ENCODE measurements at places on chromosomes 4 and X.
A peak's percentile ranks its signal among the peaks of the same experiment; 100 is the strongest.

GRCh38 chr4:10898072-10898471 is 213.5 kb upstream of the CLNK start:
- DNase-seq = no peak

DNA sequence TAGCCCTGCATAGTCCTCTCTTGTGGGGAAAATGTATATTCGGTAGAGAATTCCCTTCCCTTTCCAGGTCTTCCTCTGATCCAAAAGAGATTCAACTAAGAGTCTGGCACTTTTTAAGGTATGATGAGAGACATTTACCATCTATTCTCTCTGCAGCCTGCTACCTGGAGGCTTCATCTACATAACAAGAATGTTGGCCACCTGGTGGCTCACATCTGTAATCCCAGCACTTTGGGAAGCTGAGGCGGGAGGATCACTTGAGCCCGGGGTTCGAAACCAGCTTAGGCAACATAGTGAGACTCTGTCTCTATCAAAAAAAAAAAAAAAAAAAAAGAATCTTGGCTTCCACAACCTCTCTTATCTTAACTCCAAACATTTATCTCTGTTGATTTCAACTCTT is 40.4 kb upstream of the NOCT start:
- DNase-seq = no peak

DNA sequence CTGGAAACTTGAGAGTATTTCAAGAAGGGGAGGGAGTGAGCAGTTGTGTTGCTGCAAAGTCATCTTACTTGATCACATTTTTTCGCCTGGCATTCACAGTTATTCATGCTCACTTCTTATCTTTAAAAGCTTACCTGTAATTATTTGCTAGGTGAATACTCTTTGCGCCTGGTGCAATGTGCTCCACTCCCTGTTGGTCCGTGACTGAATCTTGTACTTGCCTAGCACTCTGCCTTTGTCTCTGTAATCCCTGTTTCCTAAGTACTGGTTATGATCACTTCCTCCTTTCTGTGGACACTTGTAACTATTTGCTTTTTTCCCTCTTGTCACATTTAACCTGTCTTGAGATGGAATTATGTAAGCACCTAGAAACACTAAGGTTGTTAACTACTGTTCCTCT is 5.8 kb downstream of the BMP2K start:
- DNase-seq = no peak

DNA sequence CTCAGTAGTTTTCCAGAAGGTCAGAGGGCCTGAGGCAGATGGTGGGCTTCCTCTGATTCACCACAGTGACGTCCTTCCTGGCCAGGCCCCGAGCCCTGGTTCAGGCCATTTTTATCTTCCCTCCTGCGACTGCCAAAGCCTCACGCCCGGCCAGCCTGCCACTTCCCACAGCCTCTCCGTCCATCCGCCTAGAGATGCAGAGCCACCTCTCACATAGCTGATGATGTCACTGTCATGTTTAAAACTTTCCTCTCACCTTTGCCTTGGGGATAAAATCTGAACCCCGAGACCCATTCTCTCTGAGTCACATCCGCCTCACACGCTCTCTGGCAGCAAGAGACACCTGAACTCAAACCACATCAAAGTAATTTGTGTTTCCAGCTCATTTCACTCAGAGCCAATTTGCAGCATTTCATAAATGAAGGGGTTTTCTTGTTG is 175.3 kb downstream of the QDPR start:
- DNase-seq = peak; percentile 70

GRCh38 chrX:11462648-11463047 is 169.4 kb downstream of the AMELX start:
- no peak for DNase-seq

GRCh38 chrX:2192584-2193272 is 308.0 kb downstream of the DHRSX start:
- no peak for DNase-seq

DNA sequence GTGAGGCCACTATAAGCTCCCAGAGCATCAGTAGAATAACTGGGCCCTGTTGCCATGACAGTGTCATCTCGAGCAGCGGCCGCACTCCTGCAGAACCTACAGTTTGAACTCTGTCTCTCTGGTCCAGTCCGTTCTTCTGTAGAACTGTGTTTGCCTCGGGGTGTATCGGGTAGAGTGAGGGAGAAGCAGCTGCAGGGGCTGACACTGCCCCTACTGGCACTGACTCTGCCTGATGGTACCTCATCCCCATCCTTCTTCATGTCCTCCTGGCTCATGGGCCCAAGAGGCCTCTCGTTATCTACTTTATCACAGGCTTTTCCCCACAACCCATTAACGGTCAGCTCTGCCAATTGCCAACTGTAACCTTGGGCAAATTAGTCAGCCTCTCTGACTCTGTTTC is 96.5 kb downstream of the NPNT start:
- DNase-seq = no peak

GRCh38 chr4:20464381-20464780 is 212.7 kb downstream of the SLIT2 start:
- no peak for DNase-seq

GRCh38 chrX:102129473-102129872 is 4.0 kb downstream of the TCEAL2 start:
- no peak for DNase-seq

DNA sequence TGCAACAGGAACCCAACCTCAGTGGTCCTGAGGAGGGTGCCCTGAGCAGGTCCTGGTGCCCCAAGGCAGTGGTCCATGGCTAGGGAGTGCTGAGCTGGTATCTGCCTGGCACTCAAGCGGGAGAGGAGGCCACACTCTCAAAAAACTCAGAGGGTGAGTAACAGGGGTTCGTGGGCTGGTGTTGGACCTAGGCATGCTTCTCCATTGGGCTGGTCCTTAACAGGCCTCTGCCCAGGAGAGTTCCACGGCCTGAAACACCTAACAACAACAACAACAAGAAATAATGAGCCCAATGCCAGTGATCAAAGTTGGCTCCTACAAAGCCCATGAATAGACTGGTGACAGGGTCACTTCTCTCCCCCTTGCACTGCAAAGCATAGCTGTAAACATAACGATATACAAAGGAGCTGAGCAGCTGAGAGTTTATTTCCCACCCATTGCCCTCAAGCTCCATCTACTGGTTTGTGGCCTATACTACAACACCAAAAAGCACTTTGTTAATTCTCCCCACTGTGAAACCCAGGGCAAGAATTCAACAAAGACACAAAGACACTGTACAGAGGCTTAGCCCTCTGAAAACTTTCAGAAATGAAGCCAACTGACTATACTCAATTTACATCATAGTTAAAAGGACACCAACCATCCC is 736.1 kb upstream of the ADGRL3 start:
- DNase-seq = no peak

- DNase-seq = no peak
Measured at GRCh38 chrX:48278958-48279357, 23.8 kb downstream of the SSX1 start.

- DNase-seq = no peak
Measured at GRCh38 chr4:113699772-113700171, 61.8 kb downstream of the CAMK2D start.

- no peak for DNase-seq
Measured at GRCh38 chrX:41045960-41046567, 39.2 kb upstream of the USP9X start.

- DNase-seq = no peak
Measured at GRCh38 chr4:112361181-112361791, 64.1 kb downstream of the ALPK1 start.

DNA sequence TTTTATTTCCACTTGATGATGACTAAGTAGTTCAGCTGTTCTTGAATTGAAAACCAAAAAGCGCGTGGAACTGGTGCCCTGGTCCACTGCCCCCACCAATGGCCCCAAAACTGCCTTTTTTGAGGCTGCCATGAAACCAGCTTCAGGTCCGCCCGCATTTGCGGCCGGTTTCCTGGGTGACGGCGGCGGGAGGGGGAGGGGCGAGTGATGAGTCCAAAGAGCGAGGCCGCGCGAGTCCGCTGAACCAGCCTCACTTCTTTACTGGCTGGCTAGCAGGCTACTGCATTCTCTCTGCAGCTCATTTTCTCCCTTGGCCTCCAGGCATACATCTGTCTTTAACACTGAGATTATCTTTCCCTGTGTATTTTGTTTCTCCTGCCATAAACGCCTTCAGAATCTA is 72.9 kb upstream of the FABP2 start:
- DNase-seq = no peak

DNA sequence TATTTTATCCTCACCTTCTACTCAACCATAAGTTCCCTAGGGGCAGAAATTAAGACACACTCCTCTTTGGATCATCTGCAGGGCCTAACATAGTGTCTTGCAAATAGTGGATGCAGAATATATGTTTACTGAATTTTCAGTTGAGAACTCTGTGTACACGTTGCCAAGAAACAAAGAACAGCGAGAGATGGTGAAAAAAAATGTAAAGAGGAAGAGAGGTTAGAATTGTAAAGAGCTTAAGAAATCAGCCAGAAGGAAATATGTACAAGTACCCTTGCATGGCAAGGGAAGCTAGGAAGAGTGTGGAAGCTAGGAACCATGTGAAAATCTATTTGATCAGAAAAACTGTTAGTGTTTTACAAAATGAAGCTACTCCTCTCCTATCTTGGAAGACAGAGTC is 431.0 kb downstream of the SMARCA1 start:
- no peak for DNase-seq

DNA sequence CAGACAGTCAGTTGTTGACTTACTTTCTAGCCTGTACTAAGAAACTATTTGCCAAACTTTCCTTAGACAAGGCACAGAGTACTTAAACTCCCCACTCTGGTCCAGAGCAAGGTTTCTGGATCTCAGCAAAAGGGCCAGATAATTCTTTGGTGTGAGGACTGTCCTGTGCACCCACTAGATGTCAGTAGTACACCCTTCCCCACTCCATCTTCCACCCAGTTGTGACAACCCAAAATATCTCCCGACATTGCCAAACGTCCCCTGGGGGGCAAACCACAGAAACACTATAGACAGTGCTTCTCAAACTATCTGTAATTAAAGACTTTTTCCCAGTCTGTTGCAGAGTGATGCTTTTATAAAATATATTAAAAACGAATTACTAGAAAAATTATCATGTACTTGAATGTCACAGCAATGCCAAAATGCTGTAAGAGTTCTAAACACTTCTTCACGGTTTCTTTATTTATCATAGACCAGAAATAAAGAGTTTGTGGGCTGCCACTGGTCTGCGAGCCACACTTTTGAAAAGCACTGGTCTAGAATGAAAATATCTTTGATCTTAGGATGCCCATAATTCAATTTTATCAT is 203.5 kb downstream of the PRDM5 start:
- no peak for DNase-seq

DNA sequence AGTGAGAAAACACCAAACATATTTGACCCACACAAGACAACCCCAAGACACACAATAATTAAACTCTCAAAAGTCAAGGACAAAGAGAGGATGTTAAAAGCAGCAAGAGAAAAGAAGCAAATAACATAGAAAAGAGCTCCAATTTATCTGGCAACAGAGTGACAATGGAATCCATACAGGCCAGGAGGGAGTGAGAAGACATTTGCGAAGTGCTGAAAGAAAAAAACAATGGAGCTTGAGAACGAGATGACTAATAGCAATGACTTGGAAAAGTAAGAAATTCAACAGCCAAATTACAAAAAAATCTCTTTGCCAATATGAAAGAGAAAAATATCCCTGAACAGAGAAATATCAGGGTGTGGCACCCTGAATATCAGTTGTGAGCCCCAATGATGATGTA is 61.6 kb downstream of the MAD2L1 start:
- DNase-seq = no peak

DNA sequence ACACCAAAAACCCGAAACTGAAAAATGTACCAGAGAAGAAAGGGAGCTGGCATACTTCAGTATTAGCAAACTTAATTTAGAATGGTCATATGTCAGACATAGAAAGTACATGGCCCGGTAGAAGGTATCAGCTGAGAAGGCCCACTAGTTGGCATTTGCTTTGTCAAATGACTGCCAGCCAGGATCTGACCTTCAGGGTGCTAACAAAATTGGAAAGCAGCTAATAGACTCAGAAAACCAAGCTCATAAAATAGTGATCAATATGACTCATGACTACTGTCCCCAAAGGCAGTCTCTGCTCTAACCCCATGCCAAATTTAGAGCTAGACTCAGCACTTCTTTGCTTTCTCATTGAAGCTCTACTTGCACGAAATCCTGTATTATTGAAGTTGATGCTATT is 342.7 kb downstream of the PDGFC start:
- no peak for DNase-seq

DNA sequence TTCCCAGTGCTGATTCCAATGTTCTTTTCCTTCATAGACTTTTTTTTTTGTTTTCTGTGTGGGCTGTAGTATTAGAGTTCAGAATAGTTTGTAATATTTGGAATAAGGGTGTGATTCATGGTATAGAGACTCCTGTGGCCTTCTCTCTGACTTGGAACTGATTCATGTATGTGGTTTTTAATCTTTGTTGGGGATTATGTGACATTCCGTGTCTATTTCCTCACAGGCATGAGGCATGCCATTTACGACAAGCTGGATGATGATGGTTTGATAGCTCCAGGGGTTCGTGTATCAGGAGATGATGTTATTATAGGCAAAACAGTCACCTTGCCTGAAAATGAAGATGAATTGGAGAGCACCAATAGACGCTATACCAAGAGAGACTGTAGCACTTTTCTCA is 44.4 kb downstream of the POLR2B start:
- DNase-seq = no peak

GRCh38 chr4:110472583-110473329 is 3.2 kb upstream of the ENPEP start:
- DNase-seq = no peak

- no peak for DNase-seq
Measured at GRCh38 chr4:97359826-97360225, 783.5 kb downstream of the STPG2 start.

DNA sequence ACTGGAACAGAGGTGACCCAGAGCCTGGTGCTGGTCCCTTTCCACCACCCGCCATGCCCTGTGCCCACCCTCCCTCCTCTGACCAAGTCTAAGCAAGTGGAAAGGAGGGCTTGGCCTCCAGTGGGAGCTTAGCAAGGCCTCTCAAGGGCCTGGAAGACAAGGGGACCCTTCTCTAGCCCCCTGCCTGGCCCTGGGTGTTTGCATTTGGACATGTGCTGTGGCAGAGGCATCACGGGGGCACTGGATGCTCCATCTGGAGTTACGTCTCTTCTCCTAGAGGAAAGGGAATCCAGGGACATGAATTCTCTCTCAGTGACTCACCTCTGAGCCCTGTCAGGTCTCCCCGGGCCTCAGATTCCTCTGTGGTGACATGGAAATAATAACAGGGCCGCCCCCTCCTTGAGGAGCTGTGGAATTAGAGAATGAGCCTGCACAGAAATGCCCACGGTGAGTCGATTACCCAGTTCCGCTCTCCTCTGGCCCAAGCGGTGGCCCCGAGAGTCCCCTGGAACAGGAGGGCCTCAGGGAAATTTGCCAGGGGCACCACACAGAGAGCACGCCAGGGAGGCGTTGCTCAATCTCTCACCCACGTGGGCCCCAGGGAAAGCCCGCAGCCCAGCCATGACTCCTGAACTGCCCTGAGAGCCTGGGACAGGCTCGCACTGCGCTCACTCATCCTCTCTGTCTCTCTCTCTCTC is 189.6 kb downstream of the BCOR start:
- no peak for DNase-seq

- no peak for DNase-seq
Measured at GRCh38 chr4:173181848-173182247, 13.2 kb downstream of the GALNT7 start.

- DNase-seq = no peak
Measured at GRCh38 chr4:146252969-146253611, 38.8 kb downstream of the REELD1 start.

Data from T-helper 22 cell (primary cell).